ENCODE measurements at places on chromosomes 1 and 21.

- DNase-seq, result no peak
Observed at GRCh38 chr1:44610527-44611148, 63.6 kb downstream of the TMEM53 start.

GRCh38 chr1:182595641-182596240 is 6.7 kb upstream of the RNASEL start:
- no peak for DNase-seq

DNA sequence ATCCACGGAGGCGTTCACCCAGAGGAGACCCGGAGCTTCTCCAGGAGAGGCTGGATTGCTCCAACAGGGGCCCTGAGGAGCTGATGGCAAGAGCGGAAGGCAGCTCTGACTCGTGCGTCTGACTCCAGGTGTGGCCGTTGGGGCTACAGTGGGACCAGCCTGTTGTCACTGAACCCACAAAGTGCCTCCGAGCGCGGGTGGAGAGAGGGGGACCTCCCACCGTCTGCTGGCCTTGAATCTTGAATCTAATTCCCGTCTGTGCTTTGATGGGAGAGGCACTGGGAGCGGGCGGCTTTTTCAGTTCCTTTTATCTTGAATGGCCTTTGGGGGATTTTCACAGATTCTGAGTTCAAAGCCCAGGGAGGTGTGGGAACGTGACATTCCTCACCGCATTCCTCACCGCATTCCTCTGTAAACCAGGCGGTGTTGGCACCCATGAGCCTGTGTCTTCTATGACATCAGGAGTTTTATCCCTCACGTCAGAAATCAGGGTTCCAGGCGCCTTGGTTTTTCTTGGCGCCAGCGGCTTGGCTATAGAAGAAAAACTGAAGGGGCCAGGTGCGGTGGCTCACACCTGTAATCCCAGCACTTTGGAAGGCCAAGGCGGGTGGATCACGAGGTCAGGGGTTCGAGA is 39.2 kb upstream of the COL18A1 start:
- DNase-seq, result no peak

DNA sequence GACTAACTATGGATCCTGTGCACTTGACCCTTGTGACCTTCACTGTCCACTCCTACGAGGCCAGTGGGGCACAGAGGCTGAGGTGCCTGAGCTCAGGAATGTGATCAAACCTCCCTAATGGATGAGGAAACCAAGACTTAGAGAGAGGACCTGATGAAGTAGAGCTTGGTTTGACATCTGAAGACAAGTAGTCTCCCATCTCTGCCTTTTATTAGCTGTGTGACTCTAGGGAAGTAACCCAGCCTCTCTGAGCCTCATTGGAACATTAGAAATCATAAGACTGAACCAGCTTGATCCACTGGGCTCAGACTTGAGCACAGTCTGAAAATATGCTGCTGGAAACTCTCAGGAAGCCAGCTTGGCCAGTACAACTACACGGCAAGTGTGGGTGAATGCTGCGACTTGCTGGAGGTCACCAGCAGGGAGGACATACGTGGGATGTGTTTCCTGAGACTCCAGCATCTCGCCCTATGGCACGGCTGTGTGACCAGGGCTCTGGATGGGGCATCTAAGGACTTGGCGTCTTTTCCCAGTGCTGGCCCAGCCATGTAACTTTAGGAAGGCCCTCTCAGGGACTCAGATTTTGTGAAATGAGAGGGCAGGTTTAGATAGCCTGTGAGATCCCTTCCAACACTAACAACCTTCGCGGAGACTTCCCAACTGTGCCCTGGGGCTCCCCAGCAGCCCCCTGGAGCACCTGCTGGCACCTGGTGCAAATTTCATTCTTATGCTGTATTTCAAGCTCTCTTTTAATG is 10.5 kb downstream of the CDCP2 start:
- DNase-seq, result no peak

GRCh38 chr1:198191117-198191516 is 34.3 kb downstream of the NEK7 start:
- DNase-seq, result no peak

DNA sequence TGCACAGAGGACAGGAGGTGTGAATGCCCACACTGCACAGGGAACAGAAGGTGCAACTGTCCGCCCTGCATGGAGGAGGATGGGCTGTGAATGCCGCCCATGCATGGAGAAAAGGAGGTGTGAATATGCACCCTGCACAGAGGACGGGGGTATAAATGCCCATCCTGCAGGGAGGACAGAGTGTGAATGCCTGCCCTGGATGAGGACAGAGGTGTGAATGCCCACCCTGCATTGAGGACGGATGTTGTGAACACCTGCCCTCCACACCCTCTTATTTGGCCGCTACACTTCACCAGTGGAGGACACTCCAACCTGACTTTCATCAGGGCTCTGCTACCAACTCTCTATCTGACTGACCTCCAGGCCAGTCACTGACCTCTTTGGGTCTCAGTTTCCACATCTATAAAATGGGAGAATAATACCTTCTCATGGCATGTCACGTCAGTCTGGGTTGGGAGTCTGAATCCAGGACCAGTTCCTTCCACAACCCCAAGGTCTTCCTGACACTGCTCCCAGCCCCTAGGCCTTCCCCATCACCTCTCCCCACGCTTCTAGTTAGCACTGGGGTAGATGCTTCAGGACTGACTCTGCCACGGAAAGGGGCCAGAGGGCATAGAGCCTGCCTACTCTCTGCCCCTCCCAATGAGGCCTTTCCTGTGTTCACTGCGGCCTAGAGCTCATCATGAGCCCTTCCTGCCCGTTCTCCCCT is 28.4 kb downstream of the ZBTB17 start:
- no peak for DNase-seq

DNA sequence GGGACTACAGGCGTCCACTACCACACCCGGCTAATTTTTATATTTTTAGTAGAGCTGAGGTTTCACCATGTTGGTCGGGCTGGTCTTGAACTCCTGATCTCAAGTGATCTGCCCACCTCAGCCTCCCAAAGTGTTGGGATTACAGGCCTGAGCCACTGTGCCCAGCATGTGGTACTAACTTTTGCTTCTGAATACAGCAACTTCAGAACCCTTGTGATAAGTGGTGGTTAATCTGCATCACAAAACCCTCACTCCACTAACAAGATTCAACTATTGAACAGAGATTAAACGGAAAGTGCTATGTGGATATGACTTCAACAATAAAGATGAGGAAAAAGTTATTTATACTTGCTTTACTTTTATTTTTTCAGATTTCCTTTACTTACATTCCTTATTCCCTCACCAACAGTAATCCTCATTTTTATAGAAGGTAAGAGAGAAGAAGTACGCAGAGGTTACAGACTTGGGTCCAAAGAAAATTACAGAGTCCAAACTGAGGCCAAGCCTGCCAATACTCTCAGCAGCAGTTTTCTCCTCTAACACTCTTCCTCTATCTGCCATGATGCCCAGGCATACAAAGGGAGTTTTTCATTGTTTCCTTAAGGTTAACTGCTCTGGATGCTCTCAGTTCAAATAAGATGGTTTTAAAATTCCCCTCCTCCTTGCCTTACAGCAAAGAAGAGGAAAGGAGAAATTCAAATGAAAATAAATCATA is 44.3 kb downstream of the SLC16A1 start:
- no peak for DNase-seq

DNA sequence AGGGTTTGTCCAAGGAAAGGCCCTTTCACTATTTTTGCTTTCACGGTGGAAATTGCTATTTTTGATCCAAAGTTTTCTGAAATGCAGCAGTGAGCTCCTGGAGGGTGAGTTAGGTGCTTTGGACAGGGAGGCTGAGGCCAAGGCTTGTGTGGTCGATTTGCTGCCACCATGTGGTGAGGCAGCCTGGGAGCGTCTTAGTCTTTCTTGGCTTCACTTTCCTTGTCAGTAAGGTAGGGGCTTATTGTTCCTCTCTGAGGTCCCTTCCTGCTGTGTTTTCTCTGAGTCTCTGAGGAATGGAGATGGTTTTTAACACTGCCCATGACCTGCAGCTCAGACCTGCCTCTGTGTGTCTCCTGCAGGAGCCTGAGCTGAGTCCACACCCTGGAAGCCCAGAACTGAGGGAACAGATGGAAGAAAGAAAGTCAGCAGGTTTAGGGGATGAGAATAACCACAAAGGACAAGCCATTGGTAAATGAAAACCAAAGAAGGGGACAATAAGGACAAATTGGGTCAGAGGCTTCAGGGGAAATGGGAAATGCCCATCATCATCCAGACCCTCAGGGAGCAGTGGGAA is 20.1 kb upstream of the S100A10 start:
- DNase-seq, result no peak

GRCh38 chr1:244084763-244085162 is 33.7 kb downstream of the ZBTB18 start:
- no peak for DNase-seq

GRCh38 chr1:173195596-173196088 is 11.5 kb downstream of the TNFSF4 start:
- DNase-seq, result no peak

DNA sequence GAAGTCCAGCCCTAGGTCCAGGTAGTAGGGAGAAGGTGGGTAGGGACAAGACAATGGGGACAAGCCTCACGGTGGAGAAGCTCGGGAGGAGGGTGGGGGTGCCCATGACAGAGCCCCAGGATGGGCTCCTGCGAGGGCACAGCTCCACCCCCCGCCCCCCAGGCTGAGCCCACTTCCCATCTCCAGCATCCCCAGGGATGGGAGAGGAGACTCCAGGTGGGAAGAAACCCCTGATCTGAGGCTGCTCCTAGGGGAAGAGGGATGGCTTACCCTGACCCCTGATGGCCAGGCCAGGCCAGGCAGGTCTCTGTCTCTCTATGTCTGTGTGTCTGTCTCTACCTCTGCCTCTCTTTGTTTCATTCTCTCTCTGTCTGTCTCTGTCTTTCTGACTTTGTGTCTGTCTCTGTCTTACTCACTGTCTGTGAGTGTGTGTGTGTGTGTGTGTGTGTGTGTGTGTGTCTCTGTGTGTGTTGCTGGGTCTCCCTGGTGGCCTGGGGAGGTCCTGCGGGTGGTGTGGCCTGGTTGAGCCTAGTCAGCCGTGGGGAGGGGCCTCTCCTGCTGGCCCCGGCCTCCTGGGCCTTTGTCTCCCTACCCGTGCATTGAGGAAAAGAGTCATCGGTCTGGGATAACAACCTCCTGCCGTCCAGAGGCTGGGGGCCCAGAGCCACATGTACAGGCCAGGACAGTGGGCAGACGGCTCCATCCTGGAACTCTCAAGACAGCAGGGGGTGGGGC is 45.7 kb downstream of the WNT9A start:
- no peak for DNase-seq

- no peak for DNase-seq
Observed at GRCh38 chr1:179941454-179941853, 13.2 kb upstream of the CEP350 start.

GRCh38 chr21:22900490-22900889 is 1902.3 kb downstream of the NCAM2 start:
- DNase-seq, result no peak

DNA sequence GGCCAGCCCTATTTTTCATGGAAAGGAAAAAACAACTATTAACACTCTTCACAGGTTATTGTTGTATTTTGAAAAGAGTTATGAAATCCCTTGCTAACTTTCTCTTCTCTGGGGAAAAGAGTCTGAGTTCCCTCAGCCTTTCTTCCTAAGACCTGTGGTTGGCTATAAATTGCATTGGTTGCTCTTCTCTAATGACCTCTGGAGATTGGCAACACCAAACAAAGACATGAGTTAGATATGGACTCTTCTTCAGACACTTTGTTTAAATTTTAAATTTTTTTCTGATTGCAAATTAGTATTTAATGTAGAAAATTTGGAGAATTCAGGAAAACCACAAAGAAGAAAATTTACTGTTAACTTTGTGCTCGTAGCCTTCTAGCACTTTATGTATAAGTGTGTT is 275.7 kb downstream of the PBX1 start:
- no peak for DNase-seq

GRCh38 chr1:224528900-224529299 is 87.2 kb upstream of the CNIH3 start:
- no peak for DNase-seq

- no peak for DNase-seq
Observed at GRCh38 chr1:228210076-228210651, 2.3 kb downstream of the OBSCN start.

DNA sequence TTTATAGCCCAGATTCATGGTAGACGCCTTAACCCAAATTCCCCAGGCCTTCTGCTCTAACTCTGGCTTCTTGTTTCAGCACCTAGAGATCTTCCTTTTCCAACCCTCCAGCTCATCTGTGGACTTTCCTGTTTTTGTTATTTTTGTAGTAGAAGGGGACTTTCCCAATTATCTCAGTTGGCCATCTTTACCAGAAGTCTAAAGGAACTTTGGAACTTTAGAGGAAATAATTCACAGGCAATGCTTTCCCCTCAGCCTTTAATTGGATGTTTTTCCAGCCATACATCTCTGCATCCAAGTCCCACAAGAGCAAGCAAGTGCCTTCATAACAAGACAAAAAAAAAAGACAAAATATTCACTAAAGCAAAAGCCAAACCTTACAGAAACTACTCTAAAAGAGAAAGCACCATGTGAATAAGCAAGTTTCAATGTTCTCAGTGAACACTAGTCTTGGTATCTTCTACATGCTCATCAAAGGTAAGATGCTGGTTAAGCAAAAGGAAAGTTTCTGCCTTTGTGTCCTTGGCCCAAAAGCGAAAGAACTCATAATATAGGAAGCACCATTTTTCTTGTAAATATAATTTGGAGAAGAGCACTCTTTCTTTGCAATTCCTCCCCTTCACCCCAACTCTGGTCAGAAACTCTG is 377.3 kb downstream of the SETD4 start:
- no peak for DNase-seq

DNA sequence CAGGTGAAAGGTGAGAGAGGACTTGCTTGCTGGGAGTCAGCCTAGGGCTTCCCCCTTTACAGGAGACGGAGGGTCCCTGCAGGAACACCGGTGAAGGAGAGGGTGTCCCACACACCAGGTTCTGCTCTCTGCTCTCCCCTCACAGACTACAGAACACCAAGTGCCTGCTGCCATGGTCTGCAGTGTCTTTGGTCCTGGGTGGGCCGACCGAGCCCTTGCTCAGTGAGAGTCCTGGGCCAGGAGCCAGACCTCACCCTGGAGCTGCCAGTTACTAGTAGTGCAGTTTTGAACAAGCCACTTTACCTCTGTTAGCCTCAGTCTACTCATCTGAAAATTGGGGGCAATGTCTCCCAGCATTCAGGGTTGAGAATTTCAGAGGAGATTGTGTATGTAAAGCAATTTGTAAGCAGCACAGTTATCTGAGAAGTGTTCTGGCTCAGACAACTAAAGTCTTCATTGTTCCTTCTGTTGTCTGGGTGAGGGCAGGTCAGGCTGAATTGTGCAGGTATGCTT is 2.7 kb upstream of the IL6R start:
- no peak for DNase-seq

DNA sequence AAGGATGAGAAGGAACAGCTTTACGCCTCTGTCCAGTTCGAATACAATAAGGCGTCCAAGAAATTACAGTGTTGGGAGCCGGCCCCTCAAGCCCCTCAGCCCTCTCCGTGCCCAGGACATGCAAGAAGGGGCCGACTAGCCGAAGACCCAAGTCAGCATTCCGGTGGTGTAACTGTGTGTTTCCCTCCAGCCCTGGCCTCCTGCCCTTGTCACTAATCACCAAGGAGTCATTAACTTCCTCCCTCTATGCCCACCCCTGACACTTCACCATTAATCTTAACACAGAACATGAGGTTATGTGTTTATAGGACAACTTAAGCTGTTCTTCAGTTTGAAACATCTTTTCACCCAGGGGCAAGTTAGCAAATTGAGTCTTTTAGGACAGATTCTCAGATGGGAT is 16.4 kb upstream of the C4BPB start:
- DNase-seq, result no peak
